Urinary bladder (tissue), 4 donors: ENCODE measurements at places on chromosomes 4 and X. TPM values are rescaled to one million over a fixed set of nuclear protein-coding genes. Genes with fewer than 3 reads are reported as not detected.

IL15 gene
- polyA plus RNA-seq = 3.1 TPM

MUC7 gene
- polyA plus RNA-seq = not detected

ANKRD50 gene
- 13.3 TPM for polyA plus RNA-seq

SLIT2 gene
- 30.5 TPM for polyA plus RNA-seq

SHISA3 gene
- 2.7 TPM for polyA plus RNA-seq

MBNL3 gene
- 11.5 TPM for polyA plus RNA-seq

RAB40AL gene
- not detected for polyA plus RNA-seq

MAGEA6 gene
- not detected for polyA plus RNA-seq

C4orf51 gene
- not detected for polyA plus RNA-seq

DCAF8L2 gene
- not detected for polyA plus RNA-seq

CFAP47 gene
- 0.01 TPM for polyA plus RNA-seq

OCIAD2 gene
- polyA plus RNA-seq = 25.2 TPM

CFAP299 gene
- not detected for polyA plus RNA-seq

ASB9 gene
- 2.0 TPM for polyA plus RNA-seq

POU3F4 gene
- polyA plus RNA-seq = not detected

HTN3 gene
- polyA plus RNA-seq = not detected

DUSP21 gene
- not detected for polyA plus RNA-seq

MMGT1 gene
- 23.8 TPM for polyA plus RNA-seq

RADX gene
- 1.3 TPM for polyA plus RNA-seq

DSPP gene
- polyA plus RNA-seq = not detected
